ENCODE measurements at places on chromosomes 2 and 18.

DNA sequence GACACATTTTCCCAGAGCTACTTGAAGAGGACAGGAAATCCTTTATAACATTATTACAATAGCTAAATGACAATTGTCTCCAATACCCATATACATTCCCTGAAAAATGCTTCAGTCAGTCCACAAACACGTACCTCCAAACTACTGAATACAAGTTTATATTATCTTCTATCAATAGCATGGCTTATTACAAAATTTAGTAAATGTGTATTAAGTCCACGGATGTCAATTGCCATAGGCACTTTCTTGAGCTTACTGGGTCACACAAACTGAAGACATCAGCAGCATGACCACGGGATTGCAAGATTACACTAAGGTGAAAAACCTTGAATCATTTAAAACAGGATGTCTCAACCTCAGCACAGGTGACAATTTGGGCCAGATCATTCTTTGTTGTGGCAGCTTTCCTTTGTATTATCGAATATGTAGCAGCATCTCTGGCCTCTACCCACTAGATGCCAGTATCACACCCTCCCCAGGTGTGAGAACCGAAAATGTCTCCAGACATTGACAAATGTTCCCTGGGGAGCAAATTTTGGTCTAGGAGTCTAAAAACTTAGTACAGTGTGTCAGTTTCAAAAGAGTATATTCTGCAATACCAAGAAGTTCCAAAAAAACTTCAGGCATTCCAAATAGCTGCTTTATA, 1.4 kb downstream of the MBD2 start:
- peak; percentile 22 for DNase-seq

DNA sequence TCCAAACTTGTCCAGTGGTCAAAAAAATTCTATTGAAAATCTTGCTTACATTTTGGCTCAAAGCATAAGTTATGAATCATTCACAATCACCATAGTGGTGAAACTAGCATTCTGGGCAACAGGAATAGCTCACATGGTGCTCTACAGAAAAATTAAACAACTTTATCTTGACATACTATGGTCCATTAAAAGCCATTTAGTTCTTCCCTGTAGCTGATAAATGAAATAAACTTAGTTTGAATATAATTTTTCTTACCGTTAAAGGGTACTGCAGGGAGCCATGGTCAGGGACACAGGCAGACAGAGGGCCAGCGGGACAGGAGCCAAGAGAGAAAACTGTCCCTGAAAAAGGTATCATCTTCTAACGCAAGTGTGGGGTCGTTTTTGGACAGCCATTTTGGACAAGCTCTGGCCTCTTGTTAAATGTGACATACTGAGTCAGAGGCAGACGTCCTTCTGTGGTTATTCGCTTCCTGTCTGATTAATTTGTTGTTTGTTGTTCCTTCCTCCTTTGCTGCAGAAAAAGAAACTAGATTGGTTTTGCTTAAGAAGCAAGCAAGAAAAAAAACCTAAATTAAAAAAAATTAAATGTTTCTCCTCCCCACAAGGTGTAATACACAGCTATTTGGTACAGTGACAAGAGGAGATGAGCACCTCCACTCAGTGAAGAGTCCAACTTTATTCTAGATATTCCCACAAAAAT, at the start of gene WIPF1:
TSS of gene WIPF1 (minus strand) at position 460 of the 703 bp plus-strand sequence. CDS start 12,231 bp downstream, outside the sequence.
- DNase-seq: no peak

GRCh38 chr2:97936199-97936598, 59.5 kb downstream of the TMEM131 start:
- no peak for DNase-seq

GRCh38 chr2:208179028-208179609, 10.7 kb downstream of the C2orf80 start:
- DNase-seq: no peak

DNA sequence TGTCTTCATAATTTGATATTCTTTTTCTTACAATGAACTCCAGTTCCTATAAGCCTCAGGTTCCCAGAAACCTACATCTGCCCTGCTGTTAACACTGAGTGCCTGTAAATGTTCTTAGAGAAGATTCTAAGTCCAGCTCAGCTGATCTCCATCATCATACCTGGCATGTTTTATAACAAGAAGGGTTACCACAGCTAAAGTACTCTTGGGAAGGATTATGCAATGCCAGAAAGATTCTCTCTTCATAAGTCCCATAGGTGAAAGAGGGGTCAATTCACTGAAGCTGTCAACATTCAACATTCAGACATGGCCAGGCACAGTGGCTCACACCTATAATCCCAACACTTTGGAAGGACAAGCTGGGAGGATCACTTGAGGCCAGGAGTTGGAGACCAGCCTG, 31.3 kb upstream of the PTPN4 start:
- DNase-seq: no peak

Data from head of caudate nucleus (tissue), 42 donors.